ENCODE measurements at places on chromosomes 1 and 21.

- H3K27me3 ChIP-seq: no peaks in the 10 kb centered on the region
- H3K36me3 ChIP-seq: no peaks in the 10 kb centered on the region
- H3K27ac ChIP-seq: no peak overlapping the region
- H3K4me1 ChIP-seq: no peaks in the 10 kb centered on the region
- DNase-seq: no peak
Measured at GRCh38 chr1:180208264-180208663, 21.8 kb upstream of the LHX4 start.

GRCh38 chr1:230896779-230897178 lies 28.5 kb upstream of the C1orf198 start:
- H3K36me3 ChIP-seq: no peaks in the 10 kb centered on the region
- H3K4me1 ChIP-seq: peaks cover under 1% of the 10 kb centered on the region
- H3K4me3 ChIP-seq: no peak overlapping the region
- no peaks in the 10 kb centered on the region for H3K27me3 ChIP-seq

GRCh38 chr1:241639623-241640148 lies 483 bp downstream of the CHML start:
- H3K27ac ChIP-seq: peak overlapping the region; percentile 80
- DNase-seq: peak; percentile 67
- H3K27me3 ChIP-seq: no peaks in the 10 kb centered on the region
- peaks cover 18% of the 10 kb centered on the region for H3K4me1 ChIP-seq
- peak overlapping the region; percentile 82 for H3K4me3 ChIP-seq

- H3K4me3 ChIP-seq: no peak overlapping the region
- no peaks in the 10 kb centered on the region for H3K4me1 ChIP-seq
- no peak overlapping the region for H3K27ac ChIP-seq
- no peak for DNase-seq
Measured at GRCh38 chr21:38460171-38460742, 38.0 kb downstream of the ERG start.

DNA sequence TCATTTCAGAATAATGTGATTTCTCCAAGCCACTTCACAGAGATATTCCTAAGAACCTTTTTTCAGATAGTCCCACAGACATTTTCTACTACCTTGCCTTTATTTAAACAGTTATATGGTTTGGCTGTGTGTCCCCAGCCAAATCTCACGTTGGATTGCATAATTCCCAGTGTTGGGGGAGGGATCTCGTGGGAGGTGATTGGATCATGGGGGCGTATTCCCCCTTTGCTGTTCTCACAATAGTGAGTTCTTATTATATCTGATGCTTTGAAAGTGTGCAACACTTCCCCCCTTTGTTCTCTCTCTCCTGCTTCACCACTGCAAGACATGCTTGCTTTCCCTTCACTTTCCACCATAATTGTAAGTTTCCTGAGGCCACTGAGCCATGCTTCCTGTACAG lies 93.6 kb upstream of the ZNF678 start:
- H3K4me3 ChIP-seq: no peak overlapping the region
- no peaks in the 10 kb centered on the region for H3K36me3 ChIP-seq
- DNase-seq: no peak
- H3K4me1 ChIP-seq: peaks cover 6% of the 10 kb centered on the region
- no peaks in the 10 kb centered on the region for H3K27me3 ChIP-seq

DNA sequence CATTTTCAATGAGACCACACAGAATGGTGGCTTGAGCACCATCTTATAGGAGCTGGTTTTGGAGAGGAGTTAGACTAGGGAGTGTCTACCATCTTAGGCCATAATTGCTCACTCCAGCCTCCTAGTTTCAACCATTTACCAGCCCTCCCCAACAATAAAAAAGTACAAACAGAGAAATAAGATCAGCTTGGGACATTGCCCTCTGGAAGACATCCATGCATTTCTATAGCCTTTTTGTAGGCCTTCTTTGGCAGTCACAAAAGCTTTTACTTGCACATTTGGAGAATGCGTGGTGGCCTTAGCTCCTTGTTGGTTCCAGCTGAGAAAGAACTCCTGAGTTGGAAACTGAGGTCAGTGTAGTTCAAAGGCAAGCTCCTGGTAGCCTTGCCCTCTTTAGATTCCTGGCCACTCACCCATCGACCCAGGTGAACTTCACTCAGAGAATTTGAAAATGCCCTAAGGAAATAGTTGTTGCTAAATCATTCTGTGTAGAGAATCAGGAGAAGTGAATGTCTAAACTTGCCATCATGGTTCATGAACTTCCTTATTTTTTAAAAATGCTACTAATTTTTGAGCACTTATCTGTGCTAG lies 301.7 kb upstream of the PROX1 start:
- peaks cover 5% of the 10 kb centered on the region for H3K4me1 ChIP-seq
- no peaks in the 10 kb centered on the region for H3K27me3 ChIP-seq
- H3K4me3 ChIP-seq: no peak overlapping the region

GRCh38 chr1:6673816-6674398 lies 27.7 kb downstream of the DNAJC11 start:
- no peak for DNase-seq
- H3K4me3 ChIP-seq: no peak overlapping the region
- H3K36me3 ChIP-seq: no peaks in the 10 kb centered on the region
- H3K27me3 ChIP-seq: no peaks in the 10 kb centered on the region

GRCh38 chr1:178941849-178942248 lies 71.0 kb upstream of the ANGPTL1 start:
- H3K4me1 ChIP-seq: peaks cover 17% of the 10 kb centered on the region
- no peaks in the 10 kb centered on the region for H3K27me3 ChIP-seq
- DNase-seq: no peak
- no peaks in the 10 kb centered on the region for H3K36me3 ChIP-seq

GRCh38 chr1:237166086-237166485 lies 124.1 kb downstream of the RYR2 start:
- no peak overlapping the region for H3K27ac ChIP-seq
- H3K4me3 ChIP-seq: no peak overlapping the region
- no peaks in the 10 kb centered on the region for H3K4me1 ChIP-seq
- H3K27me3 ChIP-seq: no peaks in the 10 kb centered on the region
- no peak for DNase-seq

GRCh38 chr21:25186273-25186672 lies 421.0 kb downstream of the MRPL39 start:
- H3K4me3 ChIP-seq: no peak overlapping the region
- H3K36me3 ChIP-seq: no peaks in the 10 kb centered on the region
- H3K27ac ChIP-seq: no peak overlapping the region

DNA sequence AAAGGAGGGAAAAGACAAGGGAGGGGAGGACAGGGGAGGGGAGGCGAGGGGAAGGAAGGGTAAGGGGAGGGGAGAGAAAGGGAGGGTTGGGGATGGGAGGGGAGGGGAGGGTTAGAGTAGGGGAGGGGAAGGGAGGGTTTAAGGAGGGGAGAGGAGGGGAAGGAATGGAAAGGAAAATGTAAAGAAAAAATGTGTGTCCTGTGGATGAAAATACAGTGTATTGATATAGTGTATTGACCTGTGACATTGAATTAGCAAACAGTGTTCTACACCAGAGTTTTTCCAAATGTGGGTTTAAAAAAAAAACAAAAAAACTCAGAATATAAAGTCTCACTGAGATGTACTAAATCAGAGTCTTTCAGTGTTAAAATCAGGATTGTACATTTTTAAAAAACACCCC lies 1279.8 kb upstream of the ADGRL2 start:
- no peak overlapping the region for H3K27ac ChIP-seq
- H3K4me1 ChIP-seq: no peaks in the 10 kb centered on the region
- no peak for DNase-seq
- H3K36me3 ChIP-seq: no peaks in the 10 kb centered on the region
- H3K27me3 ChIP-seq: no peaks in the 10 kb centered on the region

- H3K4me1 ChIP-seq: no peaks in the 10 kb centered on the region
- H3K4me3 ChIP-seq: no peak overlapping the region
- H3K27ac ChIP-seq: no peak overlapping the region
- H3K36me3 ChIP-seq: no peaks in the 10 kb centered on the region
- no peaks in the 10 kb centered on the region for H3K27me3 ChIP-seq
Measured at GRCh38 chr1:173100476-173101107, 49.9 kb upstream of the TNFSF18 start.

GRCh38 chr1:210647406-210648333 lies 319.0 kb downstream of the HHAT start:
- no peaks in the 10 kb centered on the region for H3K36me3 ChIP-seq
- H3K4me1 ChIP-seq: peaks cover 31% of the 10 kb centered on the region
- DNase-seq: no peak
- H3K27ac ChIP-seq: no peak overlapping the region
- no peaks in the 10 kb centered on the region for H3K27me3 ChIP-seq
- no peak overlapping the region for H3K4me3 ChIP-seq

DNA sequence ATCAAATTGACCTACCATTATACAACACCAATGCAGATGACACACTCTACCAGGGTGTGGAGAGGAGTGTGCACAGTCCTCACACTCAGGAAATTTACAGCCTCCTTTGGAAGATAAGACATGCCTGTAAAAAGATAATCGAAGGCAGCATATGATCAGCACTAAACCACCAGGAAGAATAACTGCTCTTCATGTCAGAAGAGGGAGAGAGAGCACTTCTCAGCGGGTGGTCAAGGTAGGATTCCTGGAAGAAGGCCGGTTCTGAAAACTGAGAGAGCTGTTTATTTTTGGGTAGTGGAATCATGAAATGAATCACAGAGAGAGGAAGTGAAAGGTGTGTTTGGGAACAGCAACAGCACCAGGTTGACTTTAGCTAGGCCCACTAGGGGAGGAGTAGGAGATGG lies 14.0 kb upstream of the ZNF697 start:
- DNase-seq: no peak
- H3K36me3 ChIP-seq: no peaks in the 10 kb centered on the region
- no peak overlapping the region for H3K4me3 ChIP-seq

DNA sequence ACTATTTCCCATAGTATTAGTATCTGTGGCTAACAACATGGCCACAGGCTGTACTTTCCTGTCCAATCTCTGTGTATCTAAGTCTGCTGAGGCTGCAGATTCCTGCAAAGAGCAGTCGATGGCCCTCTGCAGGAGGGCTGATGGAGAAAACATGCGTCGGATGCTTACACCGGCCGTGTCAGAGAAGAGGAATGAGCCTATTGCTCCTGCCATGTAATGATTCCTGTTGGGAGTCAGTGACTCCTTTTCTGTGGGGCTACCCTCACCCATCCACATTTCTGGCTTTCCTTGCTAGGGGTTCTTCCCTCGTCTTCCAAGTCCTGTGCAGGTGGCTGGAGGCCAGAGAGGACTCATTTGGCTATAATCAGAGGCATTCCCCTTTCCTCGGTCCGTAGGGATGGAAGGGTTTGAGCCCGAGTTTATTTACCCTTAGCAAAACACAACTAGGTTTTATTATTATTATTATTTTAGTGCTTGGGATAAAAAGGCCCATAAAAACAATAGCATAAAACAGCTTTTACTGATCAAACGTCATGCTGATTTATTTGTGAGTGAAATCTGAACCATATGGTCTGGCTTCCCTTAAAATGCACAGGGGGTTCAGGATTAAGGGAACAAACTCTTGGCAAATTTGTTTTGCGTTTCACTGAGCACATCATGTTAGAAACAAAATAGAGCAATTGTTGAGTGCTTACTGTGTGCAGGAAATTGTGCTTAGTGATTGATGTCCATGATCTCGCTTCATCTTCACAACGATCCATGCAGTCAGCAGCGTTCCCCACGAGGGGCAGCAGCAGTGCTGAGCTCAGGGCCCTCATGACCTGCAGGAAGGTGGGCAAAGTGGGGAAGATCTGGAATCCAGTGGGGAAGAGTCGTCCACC lies 70.8 kb downstream of the KIF26B start:
- H3K36me3 ChIP-seq: no peaks in the 10 kb centered on the region
- DNase-seq: peak; percentile 39
- H3K27ac ChIP-seq: no peak overlapping the region

GRCh38 chr1:54204199-54204598 lies 4.2 kb downstream of the MRPL37 start:
- H3K27ac ChIP-seq: no peak overlapping the region
- no peaks in the 10 kb centered on the region for H3K27me3 ChIP-seq
- no peak overlapping the region for H3K4me3 ChIP-seq

DNA sequence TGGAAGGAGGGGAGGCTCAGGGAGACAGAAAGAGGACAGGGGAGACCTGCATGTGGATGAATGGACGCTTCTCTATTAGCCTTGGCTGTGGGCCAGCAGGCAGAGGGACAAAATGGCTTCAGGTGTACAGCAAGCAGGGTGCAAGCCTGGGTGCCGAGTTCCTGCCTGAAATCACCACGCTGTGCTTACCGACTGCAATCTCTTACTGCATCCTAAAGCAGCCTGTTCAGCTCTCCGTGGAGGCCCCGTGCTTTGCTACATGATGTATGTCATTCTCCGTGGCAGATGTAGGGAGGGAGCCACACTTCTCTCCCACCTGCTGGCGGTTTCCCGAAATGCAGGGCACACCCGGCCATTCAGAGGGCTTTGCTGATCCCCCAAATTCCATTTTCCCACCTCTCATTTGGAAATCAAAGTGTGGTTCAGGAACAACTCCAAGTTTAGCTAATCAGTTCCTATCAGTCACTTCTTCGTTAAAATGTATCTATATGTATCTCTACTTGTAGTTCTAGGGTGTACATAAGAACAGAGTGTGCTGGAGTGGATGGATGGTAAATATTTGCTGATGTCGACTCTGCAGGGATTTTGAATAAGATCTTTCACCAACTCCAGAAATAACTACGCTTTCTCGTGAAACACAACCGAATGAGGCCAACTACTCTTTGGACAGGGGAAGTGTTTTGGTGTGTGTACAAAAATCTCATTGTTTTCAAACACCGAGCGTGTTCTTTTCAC lies 122.3 kb upstream of the BACE2 start:
- H3K4me3 ChIP-seq: no peak overlapping the region
- H3K27ac ChIP-seq: no peak overlapping the region
- no peaks in the 10 kb centered on the region for H3K27me3 ChIP-seq
- no peaks in the 10 kb centered on the region for H3K4me1 ChIP-seq

DNA sequence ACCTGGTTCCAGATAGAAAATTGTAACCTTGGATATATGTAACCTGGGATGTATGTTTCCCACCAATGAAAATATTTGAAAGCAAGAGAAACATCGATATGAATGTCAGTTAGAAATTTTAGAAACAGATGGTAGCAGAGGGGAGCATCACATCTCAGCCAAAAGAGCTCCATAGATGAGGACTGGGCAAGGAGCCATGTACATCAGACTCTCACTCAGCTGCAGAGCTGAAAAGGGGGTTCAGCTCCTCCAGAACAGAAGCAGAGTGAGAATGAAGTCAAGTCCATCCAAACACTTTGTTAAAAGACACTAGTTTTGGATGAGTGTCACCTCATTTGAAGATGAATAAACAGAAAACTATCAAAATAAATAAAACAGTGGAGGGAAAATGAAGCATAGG lies 202.4 kb downstream of the HMCN1 start:
- no peak overlapping the region for H3K4me3 ChIP-seq
- no peak for DNase-seq
- no peaks in the 10 kb centered on the region for H3K36me3 ChIP-seq
- H3K27ac ChIP-seq: no peak overlapping the region

GRCh38 chr1:208077232-208078075 lies 166.5 kb upstream of the CD34 start:
- no peak overlapping the region for H3K27ac ChIP-seq
- H3K27me3 ChIP-seq: peaks cover 6% of the 10 kb centered on the region
- peak; percentile 47 for DNase-seq
- H3K36me3 ChIP-seq: no peaks in the 10 kb centered on the region
- no peak overlapping the region for H3K4me3 ChIP-seq

GRCh38 chr1:50423670-50424000 lies 392 bp upstream of the DMRTA2 start:
- no peak for DNase-seq
- peaks cover 100% of the 10 kb centered on the region for H3K27me3 ChIP-seq
- H3K36me3 ChIP-seq: no peaks in the 10 kb centered on the region
- H3K4me1 ChIP-seq: peaks cover 30% of the 10 kb centered on the region
- H3K27ac ChIP-seq: no peak overlapping the region

GRCh38 chr1:94205639-94206038 lies 31.7 kb downstream of the ARHGAP29 start:
- no peak overlapping the region for H3K4me3 ChIP-seq
- peaks cover 6% of the 10 kb centered on the region for H3K36me3 ChIP-seq
- no peaks in the 10 kb centered on the region for H3K4me1 ChIP-seq
- no peak for DNase-seq
- H3K27ac ChIP-seq: no peak overlapping the region
- H3K27me3 ChIP-seq: no peaks in the 10 kb centered on the region
